ENCODE measurements at places on chromosomes 12 and 14.
A peak's percentile ranks its signal among the peaks of the same experiment; 100 is the strongest.

DNA sequence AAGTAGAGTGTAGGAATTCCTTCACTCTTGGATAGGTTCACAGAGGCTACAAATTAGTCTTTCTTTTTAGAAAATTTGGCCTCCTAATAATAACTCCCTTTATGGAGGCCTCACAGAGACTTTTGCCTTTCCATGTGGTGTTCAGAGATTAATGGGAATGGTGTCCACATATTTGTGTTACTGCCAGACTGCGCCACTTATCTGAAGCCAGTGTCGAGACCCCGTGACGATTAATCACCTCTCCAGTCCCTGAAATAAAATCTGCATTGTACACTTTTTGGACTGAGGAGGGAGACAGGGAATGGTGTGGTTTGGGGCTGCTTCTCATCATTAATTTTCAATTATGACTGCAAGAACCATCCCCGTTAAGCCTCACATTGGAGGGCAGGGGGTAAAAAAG is 980.5 kb downstream of the FLRT2 start:
- no peak for DNase-seq

- DNase-seq: no peak
Measured at GRCh38 chr14:24051176-24051788, 527 bp upstream of the CARMIL3 start.

- DNase-seq: no peak
Measured at GRCh38 chr12:22059976-22060647, 14.1 kb downstream of the CMAS start.

DNA sequence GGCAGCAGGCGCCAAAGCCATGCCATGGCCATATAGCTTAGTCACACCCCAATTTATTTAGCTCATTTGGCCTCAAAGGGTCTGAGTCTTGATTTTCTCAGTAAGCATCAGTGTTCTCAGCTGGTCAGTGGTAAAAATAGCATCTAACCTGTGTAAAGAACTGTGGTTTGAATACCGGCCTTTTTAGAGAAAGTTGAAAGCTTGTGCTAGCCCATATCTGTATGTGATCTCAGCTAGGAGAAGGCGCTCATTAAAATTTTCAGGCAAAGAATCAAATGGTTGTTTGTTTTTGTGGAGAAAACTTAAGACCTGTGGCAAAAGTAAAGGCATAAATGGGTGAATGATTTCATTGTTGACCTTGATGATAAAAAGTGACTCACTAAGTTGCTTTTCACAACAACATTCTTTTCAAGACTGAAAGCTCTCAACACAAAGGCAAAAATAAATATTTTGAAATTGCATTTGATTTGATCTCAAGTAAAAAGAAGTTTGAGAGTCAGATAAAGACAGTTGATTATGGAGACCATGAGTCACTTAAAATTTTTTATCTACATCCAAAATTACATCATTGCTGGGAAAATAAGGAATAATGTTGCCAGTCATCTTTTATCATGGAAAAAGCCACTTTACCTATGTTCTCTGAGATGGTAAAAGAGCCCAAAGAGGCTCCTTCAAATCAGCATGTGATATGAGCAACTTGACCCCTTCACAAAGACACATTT is 128.5 kb upstream of the RGS6 start:
- DNase-seq: peak; percentile 90

DNA sequence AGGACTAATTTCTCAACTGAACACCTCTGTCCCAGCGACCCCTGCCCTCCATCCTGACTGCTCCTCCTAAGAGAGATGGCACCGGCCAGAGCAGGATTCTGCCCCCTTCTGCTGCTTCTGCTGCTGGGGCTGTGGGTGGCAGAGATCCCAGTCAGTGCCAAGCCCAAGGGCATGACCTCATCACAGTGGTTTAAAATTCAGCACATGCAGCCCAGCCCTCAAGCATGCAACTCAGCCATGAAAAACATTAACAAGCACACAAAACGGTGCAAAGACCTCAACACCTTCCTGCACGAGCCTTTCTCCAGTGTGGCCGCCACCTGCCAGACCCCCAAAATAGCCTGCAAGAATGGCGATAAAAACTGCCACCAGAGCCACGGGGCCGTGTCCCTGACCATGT is 756 bp downstream of the RNASE7 start:
- no peak for DNase-seq

GRCh38 chr14:61476754-61477410 is 155.5 kb downstream of the PRKCH start:
- DNase-seq: peak; percentile 99

- peak; percentile 67 for DNase-seq
Measured at GRCh38 chr12:15982471-15982870, 71.3 kb downstream of the DERA start.

- no peak for DNase-seq
Measured at GRCh38 chr14:88386256-88386794, 868 bp downstream of the SPATA7 start.

- DNase-seq: peak; percentile 51
Measured at GRCh38 chr14:50619569-50620141, 48.5 kb downstream of the SAV1 start.

DNA sequence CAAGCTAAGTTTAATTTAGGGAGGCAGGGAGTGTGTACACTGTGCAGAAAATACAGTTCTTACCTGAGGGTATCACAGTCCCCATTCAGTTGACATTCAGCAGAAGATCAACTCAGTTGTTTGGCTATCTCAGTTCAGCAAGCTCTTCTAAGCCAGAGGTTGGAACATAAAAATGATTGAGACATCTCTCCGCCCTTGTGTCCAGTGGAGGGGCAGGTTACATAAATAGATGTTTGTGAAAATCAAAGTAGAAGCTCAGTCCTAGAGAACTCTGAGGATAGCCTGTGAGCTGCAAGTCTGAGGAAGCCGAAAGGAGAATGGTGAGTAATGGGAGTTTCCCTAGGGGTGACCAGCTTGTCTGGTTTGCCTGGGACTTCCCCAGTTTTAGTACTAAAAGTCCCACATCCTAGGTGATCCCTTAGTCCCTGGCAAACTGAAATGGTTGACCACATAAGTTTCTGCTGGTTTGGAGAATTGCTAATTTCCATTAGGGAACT is 251.4 kb upstream of the ATP2B1 start:
- DNase-seq: peak; percentile 79

- no peak for DNase-seq
Measured at GRCh38 chr12:132460571-132460970, 29.4 kb upstream of the FBRSL1 start.

DNA sequence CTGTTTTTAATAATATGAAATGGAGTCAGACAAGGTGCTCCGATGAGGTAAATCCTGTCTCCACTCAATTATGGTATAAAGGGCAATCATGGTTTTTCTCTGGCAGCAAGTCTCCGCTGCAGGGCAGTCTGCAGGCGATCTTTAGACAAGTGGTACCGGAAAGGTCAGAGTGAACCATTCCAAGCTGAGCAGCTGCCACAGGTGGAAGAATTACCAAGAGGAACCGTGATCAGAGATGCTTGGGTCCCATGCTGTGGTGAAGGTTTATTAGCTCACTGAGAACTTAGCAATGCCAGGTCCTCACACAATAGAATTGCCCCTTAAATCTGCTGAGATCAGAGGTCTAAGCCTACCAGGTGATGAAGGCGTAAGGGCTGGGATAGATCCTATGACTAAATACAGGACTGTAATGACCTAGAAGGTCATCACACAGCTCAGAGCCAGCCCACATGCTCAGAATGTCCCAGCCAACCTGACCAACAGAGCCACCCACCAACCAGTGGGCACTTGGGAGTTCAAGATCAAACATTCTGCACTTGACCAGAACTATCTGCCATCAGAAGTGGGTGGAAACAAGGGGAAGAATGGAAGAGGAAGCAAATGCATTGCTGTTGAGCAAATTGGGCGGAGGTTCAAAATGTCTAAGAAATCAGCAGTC is 175.2 kb upstream of the BCL2L14 start:
- no peak for DNase-seq

GRCh38 chr14:42719391-42719790 is 1112.7 kb downstream of the LRFN5 start:
- DNase-seq: no peak
